Stimulated activated CD4-positive, alpha-beta T cell treated with anti-CD3 and anti-CD28 coated beads, Interleukin-2, amount 100 ng/mL, for 4 hours (primary cell): ENCODE measurements at places on chromosomes 2 and 18.
A peak's percentile ranks its signal among the peaks of the same experiment; 100 is the strongest.

DNA sequence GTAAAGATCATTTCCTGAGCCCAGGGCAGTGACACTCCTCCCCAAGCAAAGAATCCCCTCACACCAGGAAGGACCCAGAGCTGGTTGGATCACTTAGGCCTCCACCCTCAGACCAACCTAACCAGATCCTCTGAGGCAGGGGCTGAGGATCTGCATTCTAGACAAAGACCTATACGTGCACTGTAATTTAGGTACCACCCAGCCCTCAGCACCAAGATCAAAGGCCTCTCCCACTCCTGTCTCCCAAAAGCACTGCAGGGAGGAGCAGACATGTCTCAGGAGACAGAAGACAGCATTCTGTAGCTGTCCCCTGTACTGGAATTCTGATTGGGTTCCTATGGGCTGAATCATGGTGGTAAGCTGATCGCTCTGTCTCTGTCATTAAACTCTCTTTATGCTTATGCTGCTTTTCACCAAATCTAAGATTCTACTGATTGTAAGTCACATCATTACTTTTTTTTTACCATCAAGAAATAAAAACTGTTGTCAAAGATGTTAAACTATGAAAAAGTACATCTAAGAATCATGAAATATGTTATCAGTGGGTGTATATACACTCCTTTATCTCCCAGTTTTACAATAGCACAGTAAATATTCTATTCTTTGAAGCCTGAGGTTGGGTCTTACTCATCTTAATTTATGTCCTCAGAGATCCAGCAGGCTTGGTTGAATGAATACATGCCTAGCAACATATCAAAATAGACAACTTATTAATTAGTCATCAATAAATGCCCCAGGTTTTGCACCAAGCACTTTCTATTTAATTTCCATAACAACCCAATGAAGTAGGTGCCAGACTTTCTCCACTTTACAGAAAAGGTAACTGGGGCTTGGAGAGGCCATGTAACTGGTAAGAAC lies 28.3 kb downstream of the MCFD2 start:
- no peak for DNase-seq

DNA sequence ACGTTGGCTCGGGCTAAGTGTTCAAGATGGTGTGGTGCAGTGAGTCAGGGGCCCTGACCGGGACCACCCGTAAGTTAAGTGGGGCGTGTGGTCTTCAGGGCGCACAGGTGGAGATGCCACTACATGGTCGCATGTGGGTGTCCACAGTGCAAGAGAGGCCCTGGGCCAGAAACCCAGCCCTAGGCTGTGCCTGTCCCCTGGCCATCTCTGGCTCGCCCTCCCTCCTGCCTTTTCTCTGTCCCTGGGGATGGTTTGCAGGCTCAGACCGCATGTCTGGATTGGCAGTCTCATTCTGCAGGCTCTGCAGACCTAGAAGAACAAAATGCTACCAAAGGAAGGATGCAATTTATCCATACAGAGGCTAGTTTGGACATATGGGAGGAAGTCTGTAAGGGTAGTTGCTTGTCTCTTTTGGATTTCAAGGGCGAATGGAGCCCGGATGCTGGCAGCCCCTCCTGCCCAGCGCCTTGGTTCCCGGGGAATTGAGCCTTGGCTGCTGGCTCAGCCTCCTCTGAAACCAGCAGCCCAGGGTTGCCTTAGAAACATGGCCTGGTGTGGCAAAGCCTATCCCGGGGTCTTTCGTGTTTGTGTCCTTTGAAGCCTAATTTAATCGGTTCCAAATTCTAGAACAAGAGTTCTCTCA lies 417.5 kb upstream of the HS6ST1 start:
- no peak for DNase-seq

DNA sequence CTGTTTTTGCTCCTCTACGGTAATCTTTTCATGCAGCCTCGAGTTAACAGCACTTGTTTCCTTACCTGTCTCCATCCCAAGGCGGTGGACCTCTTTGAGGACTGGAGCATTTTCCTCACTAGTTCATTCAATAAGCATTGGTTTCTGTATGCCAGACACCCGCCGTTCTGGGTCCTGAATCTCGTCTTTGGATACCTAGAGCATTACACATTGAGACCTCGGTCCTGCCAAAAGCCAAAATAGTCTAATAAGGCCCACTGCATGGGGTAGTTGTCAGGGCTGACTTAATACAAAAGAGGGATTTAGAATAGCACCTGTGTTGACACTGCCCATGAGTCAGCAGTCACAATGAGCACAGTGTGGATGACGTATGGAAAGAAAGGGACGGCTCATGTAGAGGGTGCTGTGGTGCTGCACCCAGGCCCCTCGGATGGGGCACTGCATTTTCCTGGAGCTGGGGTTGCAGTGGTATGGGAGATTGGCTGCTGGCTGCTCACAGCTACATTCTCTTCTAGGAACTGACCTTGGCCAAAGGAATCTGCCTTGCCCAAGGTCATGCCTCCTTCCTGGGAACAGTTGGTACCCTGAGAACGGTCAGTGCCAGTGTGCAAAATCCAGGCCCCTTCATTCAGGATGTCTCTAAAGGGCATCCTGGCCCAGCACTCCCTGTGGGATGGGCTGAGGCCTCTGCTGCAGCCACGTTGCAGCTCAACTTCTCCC lies 126.9 kb upstream of the NCK2 start:
- no peak for DNase-seq

DNA sequence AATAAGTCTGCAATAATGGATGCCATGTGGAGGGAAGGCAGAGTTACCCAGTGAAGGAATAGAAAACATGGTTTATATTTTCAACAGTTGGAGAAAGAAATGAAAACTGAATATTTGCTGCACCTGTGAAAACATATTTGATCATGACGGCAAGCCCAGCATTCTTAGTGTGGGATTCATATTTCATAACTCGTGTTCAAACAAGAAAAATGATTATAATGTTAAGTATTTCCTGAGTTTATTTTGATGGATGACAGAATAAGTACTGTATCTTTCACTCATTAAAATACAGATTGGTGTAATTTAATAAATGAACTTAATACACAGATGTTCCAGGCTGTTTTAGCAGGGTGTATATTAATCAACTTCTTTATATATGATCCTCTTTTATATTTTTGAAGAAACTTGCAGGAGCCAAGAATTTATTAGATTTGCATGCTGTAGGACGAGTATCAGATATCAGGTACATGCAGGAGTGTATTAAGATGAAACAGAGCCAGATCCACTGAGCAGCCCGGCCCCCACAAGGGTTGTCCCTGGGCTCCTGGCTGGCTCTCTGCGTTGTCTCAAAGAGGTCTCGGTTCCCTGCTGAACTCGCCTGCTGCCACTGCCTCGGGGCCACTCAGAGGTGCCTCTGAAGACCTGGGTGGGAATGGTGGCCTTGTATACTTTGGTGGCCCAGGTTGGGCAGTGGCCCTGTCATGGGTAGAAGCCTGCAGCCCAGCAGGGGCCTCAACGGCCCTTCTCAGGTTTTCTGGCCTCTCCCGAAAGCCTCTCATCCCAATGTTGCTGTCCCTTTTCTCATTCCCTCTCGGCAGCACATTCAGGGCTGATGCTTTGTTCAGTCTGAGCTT lies 95.0 kb upstream of the LDAH start:
- DNase-seq, result no peak

DNA sequence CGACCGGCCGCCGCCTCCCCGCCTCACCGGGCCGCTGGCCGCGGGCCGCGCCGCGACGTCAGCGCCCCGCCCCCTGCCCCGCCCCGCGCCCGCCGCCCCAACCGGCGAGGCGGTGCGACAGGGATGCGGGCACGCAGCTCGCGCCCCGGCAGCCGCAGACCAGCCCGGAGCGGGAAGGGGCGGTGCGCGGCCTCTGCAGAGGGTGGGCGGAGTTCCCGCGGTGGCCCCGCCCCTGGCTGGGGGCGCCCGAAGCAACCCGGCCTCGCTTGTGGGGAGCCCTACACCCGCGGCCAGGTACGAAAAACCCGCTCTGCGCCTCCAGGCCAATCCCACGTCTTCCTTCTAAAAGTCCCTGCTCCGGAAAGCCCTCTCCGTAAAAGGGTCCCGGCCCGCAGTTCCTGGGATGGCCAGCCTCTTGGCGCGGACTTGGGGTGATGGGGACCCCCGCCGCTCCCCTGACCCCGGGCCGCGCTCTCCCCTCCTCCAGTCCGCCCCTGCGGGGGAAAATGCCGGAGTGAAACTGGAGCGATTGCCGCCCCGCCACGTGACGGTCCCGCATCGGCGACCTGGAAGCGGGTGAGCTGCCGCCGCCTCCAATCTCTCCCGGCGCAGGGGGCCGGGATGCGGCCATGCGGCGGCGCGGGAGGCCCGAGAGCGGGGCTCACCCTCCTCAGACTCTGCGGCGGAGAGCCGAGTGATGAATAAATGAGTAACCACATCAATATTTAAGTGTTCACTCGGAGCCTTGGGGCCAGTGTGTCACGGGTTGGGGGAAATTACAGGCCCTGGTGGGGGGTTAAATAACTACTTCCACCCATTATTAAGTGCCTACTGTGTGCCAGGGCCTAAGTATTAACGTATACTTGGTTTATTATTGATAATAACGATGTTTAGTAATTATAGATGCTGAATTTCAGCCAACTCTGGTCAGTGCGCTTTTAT lies at the start of gene RAB11FIP5:
Gene RAB11FIP5, minus strand, starts transcription at position 36 of the 942 bp plus-strand sequence. CDS start 171 bp downstream, outside the sequence.
- peak; percentile 74 for DNase-seq

GRCh38 chr2:647691-648231 lies 29.4 kb downstream of the TMEM18 start:
- DNase-seq, result no peak

DNA sequence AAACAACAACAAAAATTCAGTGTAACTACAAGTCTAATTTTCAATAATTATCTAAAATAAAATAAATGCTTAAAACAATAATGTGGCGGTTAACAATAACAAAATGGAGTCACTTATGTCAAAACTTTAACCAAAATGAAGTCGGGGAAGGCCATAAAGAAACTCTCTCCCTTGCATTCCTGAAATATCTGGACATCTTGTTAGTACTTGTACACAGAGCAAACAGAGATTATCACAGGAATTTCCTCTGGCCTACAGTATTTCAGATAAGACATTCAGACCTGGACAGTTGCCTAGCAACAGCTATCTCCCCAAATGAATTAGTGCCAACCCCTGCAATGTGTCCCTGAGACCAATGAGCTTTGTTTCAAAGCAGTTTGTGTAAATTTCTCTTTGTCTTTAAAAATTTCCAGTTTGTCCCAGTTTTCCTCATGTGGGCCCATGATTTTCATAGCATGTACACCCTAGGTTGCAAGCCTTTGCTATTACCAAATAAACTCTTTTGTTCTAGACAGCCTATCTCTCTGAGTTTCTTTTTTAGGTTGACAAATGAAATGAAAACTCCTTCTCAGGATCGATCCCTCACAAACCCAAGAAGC lies 68.6 kb downstream of the EXOC6B start:
- DNase-seq, result no peak

GRCh38 chr2:210515911-210516310 lies 39.4 kb upstream of the LANCL1 start:
- DNase-seq, result no peak

DNA sequence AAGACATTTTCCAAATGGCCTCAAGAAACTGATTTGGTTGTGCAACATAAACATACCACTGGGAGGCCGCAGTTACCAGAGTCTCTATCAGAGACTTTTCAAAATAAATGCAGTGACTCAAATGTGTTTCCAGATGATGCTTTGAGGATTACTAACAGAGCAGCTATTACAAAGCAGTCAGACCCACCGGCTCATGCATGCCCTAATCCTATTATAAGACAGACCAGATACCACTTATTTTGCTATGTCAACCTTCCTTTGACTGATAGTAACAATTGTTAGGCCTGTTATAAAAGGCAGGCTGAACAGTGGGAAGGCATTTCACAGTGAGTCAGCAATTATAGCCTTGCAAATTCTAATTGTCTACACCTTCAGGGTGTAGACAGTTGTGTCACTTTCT lies 217.7 kb downstream of the LRRTM1 start:
- DNase-seq, result no peak

- DNase-seq, result no peak
Measured at GRCh38 chr18:52175406-52175805, 164.6 kb upstream of the DCC start.

DNA sequence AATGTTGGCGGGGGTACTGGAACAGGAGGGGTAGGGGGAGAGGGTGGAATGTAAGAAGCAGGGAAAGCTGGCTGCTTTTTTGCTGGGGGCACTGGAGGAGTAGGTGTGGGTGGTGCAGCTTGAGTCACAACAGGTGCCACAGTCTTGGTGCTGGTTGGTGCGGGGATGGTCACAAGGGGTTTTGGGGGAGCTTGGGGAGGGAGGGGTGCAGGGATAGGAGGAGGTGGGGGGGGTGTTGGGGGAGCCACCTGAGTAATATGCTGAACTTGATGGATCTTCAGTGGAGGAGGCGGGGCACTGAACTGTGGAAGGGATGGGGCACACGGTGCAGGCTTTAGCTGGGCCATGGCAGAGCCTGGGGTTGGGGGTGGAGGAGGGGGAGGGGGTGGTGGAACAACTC lies 94.4 kb downstream of the RAPH1 start:
- no peak for DNase-seq
